ENCODE measurements at places on chromosomes 6 and 20.

- DNase-seq = no peak
These were observed 936 bp downstream of the ZDHHC14 start for GRCh38 chr6:157381631-157382621.

- no peak for DNase-seq
These were observed 658.9 kb upstream of the NOX3 start for GRCh38 chr6:156114541-156114940.

DNA sequence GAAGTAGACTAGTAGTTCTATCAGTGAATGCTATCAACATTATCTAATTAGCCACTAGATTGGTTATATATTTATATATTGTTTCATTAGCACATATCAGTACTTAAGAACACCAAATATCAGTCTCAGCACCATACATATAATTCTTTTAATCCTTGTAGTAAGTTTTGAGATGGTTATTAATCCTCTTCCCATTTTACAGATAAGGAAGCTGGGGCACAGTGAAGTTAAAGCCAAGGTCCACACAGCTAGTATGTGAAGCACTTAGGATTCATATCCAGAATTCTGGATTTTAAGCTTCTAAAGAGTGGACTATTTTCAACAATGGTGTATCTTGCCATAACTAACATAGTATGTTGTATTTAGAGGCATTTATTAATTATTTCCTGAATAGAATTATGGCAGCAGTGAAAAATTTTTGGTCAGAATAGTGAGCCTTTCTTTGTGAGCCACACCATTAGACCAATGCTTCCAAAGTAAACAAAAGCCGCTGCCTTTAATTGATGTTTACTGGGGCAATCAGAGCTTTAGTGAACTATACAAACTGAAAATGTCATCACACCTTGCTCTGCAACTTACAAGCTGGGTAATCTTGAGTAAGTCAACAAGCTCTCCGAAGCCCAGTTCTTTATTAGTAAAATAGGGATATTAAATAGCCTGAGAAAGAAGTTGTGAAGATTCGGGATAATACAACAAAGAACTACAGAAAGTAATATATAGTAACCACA is 41.9 kb upstream of the HBS1L start:
- DNase-seq = no peak

GRCh38 chr6:168320634-168321033 is 1.1 kb upstream of the DACT2 start:
- DNase-seq = no peak

DNA sequence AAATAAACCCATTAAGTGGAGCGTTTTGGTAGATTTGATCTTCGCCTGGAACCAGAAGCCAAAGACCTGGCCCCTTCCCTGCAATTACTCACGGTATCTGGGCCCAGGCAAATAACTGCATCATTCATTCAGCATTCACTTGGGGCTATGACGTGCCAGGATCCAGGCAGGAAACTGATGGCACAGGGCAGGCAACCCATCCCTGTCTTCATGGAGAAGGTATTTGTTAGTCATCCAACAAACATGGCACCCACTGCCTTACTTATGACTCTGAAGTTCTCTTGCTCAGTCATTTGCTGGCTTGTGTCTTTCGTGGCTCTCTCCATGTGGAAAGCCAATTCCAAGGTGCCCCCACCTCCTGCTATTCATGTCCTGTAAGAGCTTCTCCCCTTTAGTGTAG is 232.4 kb downstream of the BMP7 start:
- DNase-seq = no peak

- DNase-seq = no peak
These were observed 12.7 kb downstream of the IGF2R start for GRCh38 chr6:159981403-159982245.

- DNase-seq = peak; percentile 28
These were observed 714 bp downstream of the AIF1 start for GRCh38 chr6:31615748-31616147.

DNA sequence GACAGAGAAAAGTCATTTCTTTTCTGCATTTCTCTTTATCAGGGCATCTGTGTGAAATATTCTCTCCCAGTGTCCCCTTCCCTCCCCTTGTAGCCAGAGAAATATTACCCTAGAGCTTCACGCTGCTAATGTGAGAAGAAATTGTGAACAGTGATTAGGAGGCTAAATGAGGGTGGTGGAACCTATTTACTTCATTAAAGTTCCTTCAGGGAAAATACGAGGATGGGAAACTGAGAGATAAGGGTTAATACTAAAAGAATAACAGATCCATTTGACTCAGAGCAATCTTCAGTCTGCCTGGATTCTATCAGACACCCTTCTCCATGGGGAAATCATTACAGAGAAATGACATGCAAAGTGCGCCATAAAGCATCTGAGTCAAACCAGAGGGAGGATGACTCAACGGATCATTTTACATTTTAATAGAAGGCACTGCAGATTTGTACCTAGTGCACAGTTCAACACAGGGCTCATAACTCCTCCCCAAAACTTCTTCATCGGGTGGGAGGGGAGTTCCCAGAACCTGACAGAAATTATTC is 131.3 kb downstream of the GJA10 start:
- DNase-seq = peak; percentile 51

GRCh38 chr20:38208088-38208487 is 43.0 kb upstream of the TGM2 start:
- DNase-seq = no peak

DNA sequence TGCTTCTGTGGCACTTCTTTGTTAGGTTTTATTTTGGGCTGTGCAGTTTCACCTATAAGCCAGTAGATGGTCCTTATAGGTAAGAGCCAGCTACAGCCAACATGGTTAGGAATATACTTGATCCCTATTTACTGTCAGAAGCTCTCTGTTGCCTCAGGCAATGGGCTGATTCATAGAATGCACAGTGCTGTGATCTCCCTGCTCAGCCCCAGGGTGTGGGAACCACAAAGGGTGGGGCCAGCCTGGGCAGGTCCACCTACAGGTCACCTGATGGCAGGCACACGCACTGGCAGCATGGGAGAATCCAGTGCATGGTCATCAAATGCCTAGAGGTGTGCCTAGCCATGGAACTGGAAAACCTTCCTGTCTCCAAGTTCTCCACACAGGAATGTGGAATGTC is 191.9 kb downstream of the MOXD1 start:
- no peak for DNase-seq

GRCh38 chr6:158715330-158716311 is 65.8 kb downstream of the SYTL3 start:
- DNase-seq = no peak

DNA sequence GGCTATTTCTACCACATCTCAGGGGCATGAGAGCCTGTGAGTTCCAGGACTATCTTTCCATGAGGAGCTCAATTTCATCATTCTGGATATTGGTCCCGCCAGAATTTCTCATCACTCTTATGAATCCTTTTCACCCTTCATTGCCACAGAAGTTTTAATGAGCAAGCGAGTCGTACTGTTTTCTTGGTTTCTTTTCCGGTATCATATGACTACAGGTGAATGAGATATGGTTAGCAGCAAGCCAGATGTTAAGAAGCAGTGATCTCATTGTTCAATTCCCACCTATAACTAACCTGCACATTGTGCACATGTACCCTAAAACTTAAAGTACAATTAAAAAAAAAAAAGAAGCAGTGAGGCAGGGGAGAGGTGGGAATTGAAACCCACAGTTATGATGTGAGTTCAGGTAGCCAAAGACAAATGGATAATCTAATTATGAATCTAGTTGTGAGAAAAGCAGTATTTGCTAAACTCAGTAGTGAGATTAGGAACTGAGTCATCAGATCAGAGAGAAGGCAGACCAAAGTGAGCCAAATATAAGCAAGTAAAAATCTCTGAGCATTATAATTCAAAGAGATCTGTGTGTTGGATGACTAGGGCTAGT is 78.0 kb upstream of the ELOVL5 start:
- DNase-seq = no peak

GRCh38 chr6:2782825-2783187 is 17.6 kb downstream of the WRNIP1 start:
- no peak for DNase-seq

- DNase-seq = no peak
These were observed 58.5 kb downstream of the ANKS1A start for GRCh38 chr6:34947561-34947960.

DNA sequence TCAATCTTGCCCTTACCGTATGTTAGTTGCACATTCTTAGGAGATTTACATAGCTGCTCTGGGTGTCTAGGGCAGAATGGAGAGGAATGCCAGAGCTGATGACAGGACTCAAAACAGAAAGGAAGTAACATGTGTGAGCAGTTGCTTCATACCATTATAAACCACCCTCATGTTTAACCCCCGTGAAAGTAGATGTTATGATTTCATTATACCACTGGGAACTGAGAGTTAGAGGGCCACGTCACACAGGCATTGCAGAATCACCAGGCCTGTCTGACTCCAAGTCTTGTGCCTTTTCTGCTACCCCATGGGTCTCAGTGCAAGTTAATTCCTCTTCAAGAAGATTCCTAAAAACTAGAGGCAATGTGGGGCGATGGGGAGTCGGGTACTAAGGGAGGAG is 23.5 kb upstream of the SIM1 start:
- no peak for DNase-seq

GRCh38 chr6:3801960-3802359 is 47.2 kb upstream of the FAM50B start:
- no peak for DNase-seq

DNA sequence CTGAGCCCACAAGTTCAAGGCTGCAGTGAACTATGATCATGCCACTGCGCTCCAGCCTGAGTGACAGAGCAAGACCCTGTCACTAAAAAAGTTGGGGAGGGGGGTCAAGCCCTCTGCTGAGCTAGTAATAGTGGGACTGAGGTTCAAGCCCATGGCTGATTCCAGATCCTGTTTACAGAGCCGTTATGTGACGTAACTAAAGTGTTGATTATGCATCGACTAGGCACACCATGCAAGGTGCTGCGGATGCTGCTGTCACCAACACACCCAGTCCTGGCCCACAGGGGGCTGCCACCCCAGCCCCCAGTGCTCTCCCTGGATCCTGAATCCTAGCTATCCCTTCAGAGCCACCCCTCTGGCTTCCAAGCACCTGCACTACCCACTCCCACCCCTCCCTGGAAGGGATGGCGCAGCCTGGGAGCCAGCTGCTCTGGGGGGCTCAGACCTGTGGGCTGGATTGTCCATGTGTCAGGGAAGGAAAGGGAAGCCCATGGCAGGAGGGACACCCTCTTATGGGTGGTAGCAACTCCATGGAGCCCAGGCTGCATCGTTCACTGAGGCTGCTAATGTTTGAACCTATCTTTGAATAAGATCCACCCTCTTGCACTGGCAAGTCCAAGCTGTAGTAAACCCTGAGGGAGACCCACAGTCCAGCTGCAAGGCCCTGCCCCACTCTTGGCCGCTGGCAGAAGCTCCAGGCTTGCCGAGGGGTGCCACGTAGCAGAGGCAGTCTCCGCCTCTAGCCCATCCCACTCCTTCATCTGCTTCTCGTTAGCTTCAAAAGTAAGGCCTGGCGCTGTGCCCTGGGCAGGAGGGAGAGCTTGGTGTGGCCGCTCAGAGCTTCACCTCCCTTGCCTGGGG is 95.0 kb downstream of the SNX5 start:
- no peak for DNase-seq

DNA sequence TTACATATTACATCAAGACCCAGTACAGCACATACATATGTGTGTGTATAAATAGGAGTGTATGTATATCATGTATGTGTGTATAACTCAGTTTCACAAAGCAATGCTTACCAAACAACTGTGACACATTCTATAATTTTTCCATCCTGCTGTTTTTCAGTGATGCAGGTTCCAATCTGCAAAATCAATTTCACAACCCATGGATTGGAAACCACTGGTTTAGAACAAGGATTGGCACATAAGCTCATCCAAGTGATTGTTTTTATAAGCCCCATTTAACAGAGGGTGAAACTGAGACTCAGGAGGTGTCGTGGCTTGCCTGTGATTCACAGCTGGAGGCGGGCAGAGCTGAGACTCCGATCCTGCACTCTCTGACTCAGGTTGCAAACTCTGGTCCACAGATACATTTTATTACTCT is 158.2 kb downstream of the ZMYND8 start:
- peak; percentile 50 for DNase-seq

GRCh38 chr6:92688342-92688741 is 731.0 kb downstream of the EPHA7 start:
- DNase-seq = no peak

DNA sequence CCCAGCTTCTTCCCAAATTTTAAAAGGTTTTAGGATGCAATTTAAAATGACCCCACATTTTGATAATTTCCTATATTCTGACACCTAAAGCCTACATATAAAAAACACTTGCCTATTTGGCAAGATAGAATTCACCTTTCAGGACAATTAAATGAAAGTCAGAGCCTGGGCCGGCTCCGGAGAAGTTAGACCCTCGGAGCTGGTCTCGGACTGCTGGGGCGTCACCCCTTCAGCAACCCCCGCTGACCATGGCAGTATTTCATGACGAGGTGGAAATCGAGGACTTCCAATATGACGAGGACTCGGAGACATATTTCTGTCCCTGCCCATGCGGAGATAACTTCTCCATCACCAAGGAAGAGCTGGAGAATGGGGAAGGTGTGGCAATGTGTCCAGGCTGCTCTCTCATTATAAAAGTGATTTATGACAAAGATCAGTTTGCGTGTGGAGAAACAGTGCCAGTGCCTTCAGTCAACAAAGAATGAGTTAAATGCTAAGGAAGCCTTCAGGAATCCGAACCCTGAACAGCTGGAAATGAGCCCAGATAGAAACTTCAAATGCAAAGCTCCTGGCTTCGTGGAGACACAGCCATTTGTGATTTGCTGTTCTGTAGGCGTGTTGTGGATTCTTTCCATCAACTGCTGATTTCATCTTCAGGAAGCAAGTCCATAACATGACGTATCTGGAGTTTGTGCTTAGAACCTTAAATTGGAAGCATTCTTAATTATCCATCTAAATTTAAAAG is 16.0 kb downstream of the TCFL5 start:
- DNase-seq = no peak

DNA sequence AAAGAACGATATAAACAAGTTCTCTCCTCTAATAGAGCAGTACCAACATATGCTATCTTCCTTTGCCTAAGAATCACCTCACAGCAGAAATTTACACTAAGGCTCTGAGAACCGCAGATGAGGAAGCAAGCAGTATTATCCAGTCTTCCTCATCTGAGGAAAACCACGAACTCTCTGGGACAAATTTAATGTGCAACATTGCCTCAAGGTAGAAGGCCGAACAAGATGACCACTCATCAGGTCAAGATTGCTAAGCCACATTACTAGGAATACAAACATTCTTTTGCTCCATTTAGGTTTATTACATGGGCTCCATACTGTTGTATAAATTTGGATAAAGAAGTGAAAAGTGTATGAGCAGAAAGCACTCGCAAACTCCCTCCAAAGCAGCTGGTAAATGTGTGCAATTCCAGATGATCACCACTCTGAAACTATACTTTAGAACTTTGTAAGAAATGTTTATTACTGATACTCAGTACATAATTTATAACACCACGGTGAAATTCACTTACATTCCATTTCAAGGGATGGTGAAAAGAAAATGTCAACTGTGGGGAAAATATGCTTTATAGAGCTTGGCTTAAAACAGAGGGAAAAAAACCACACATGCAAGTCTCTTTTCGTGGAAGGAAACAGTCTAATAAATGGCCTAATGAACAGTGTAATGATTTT is 398.4 kb downstream of the BTBD9 start:
- no peak for DNase-seq

DNA sequence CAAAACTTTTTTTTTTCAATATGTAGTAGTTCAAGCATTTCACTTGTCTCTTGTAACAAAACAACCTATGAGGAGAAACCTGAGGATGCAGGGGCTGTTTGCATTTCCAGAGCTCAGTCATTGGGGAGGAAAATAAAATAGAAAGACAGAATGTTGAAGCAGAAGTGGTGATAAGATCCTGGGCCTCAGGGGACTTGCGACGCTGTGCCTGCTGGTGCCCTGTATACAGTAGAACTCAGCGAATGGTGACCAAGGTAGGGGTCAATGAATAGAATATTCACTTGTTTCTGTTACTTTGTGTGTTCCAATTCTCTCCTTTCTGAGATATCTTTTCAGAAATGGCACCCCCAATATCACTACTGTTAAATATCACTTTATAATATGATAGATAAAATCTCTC is 271.6 kb downstream of the FARS2 start:
- DNase-seq = no peak
